Esophagus muscularis mucosa (tissue), 4 donors: ENCODE measurements at places on chromosomes 4 and X.

- DNase-seq, result no peak
These were observed 443.2 kb upstream of the FGF16 start for GRCh38 chrX:77003956-77004355.

DNA sequence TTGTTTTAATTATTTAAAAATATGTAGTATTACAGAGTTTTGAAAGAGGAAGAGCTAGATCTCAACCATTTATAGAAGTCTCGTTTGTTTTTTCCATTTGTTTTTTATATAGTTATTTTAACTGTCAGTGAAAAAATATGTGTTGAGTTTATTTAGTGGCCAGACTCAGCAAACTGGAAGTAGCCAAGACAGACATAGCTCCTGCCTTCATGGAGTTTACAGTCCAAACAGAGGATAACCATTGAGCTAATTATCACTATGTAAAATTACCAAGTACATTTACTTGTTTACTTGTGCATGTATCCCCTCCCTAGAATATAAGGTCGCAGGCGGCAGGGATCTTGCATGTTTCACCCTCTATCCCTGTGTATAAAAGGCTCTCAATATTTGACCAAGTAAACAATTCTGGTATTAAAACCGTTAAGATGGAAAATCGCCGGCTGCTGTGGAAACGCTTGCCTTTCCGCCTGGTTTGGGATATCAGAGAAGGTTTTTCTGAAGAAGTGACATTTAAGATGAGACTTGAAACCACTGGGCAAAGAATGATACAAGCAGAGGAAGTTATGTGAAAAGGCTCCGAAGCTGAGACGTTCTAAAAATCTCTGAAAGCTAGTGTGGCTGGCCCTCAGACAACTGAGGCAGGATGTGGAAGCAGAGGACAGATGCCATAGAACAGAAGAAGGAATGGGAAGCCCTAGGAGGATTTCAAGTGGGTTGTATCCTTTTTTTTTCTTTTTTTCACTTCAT is 1.3 kb upstream of the CCNI start:
- no peak for DNase-seq

DNA sequence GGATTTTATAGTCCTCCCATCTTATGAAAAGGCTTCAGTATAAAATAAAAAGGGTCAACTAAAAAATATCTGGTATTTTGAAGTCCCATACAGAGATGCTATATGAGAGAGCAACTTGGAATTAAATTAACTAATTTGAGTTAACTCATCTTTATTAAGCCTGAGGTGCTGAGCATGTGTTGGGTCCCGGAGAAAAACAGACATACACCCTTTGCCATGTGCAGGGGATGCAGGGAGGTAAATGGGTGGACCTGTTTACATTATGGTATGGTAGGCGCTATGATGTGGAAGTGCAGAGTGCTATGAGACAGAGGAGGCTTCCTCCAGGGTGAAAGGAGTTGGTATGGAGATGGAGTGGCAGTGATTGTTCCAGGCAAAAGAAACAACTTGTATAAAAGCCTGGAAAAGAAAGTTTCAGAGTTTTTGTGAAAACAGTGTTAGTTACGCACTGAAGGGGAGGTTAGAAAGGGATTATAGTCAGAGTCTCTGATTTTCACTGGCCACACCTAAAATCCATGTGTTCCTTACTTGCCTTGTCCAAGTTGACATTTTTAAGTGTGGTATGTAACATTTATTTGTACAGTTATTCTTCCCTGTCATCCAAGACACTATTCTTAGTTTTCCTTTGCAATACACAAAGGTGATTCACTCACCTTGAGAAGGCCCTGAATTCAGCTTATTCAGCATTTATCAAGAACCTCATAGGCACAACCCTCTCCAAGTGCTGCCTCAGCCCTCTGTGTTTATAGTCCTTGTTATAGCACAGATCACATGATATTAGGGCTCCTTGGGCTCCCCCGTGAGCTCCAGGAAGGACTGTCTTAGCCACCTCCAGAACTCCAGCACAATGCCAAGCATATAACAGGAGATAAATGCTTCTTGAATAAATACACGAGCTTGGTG is 152.0 kb downstream of the RASL11B start:
- no peak for DNase-seq

GRCh38 chr4:148341980-148342800 is 100.0 kb downstream of the NR3C2 start:
- DNase-seq, result no peak
